ENCODE measurements at places on chromosomes 16 and 17.

DNA sequence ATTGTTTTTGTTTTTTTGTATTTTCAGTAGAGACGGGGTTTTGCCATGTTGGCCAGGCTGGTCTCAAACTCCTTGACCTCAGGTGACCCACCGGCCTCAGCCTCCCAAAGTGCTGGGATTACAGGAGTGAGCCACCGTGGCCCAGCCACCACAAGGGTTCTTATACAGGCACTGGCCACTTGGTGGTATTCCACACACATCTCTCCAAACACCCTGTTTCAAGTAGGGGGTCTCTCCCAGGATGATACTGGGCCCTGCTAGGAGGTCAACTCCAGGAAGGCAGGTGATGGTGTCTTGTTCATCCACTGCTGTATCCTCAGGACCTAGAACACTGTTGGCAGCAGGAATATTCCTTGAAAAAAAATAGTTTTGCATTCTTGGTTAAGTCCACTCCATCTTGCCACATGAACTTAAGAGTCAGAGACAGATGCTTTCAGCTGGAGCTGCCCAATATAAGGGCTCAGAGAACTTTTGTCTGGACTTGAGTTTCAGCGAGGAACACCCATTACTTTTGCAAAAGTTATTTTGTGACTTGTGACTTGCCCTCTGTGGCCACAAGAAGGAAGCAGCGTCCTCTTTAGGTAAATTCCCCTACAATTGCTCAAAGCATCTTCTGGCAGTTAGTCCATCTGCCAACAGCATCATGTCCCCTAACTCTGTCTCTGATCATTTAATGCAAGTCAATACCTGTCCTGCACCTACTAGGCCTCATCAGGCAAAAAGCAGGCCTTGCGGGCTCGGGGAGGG is 7.4 kb upstream of the EEF2K start:
- no peak for DNase-seq

DNA sequence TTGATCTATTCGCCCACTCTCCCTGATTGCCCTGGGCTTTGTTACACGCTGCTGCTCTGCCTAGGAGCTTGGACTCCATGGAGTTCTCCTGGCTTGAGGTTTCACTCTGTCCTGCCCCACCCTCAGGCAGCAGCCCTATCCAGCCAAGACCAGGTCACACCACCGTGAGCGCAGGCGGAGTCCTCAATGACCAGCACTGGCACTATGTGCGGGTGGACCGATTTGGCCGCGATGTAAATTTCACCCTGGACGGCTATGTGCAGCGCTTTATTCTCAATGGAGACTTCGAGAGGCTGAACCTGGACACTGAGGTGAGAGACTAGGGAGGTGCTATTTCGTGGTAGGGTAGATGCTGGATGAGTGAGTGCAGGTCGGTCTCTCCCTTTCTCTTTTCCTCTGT is 3.5 kb downstream of the CNTNAP1 start:
- no peak for DNase-seq

GRCh38 chr17:82844796-82845162 is 5.0 kb upstream of the ZNF750 start:
- no peak for DNase-seq

DNA sequence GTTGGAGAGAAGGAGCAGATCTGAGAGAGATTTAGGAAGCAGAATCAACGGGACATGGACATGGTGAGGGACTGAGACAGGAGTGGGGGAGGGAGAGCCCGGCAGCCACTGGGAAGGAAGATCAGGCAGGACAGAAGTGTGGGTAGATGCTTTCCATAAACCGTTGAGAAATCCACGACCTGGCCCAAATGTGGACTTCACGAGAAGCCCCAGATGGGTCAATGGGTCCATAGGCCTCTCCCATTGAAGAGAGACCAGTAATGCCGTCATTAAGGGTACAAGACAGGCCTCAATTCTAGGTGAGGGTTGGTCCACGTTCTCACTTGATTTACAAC is 530 bp upstream of the CCL22 start:
- DNase-seq, result no peak

DNA sequence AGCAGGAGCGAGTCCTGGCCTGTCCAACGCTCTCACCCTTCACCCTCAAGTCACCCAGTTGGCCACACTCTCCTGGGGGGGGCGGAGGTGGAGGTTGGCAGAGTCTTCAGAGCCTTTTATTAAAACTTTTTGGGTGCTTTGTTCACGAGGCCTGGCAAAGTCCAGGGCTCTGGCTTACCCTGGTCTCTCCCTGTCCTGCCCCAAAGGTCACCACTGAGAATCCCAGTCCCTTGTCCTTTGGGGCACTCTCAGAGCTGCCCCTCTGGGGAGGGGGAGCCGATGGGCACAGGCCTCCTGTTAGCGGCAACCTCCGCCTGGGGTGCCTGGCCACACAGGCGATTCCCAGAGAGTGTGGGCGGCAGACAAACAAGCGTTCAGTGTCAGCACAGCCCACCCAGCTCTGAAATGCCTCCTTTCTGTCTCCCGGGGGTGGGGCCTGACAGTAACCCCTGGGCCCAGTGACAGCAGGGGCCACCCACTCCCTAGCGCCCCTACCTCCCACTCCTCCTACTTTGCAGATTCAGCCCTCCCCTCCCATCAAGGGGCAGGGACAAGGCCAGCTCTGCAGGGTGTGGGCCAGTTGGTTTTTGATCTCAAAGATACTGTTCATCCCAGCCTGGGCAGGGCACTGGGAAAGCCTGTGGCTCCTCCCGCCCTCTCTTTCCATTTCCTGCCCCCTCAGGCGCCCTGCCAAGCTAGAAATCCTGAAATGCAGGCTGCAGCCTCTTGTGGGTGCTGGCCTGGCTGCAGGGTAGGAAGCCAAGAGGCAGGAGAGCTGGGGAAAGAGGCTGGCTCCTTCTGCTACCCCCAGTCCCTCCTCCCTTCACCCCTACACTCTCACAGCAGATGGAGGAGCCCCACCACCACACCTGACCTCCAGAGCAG is 36.6 kb upstream of the EMP2 start:
- peak; percentile 75 for DNase-seq

DNA sequence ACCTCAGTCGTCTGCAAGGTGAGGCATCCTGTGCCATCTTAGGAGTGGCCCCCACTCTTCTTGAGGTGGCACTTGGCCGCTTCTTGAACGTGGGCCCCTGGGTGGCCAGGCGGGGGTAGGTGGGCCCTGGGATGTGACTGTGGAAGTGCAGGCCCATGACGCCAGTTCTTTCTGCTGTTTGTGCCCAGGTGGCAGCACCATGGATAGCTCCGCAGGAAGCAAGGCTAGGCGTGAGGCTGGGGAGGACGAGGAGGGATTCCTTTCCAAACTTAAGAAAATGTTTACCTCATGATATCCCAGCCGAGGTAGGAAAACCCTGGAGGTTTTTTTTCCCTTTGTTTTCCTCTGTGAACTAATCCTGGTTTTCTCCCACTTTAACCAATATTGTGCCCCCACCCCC is 19.8 kb downstream of the NMRAL1 start:
- no peak for DNase-seq

DNA sequence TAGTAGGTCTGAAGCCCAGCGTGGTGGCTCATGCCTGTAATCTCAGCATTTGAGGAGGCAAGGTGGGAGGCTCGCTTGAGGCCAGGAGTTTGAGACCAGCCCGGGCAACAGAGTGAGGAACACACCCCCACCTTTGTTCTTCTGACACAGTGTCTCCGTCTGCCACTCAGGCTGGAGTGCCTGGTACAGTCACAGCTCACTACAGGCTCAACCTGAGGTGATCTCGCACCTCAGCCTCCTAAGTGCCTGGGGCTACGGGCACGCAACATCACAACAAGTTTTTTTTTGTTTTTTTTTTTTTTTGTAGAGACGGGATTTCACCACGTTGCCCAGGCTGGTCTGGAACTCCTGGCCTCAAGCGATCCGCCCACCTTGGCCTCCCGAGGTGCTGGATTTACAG is 6.7 kb upstream of the TLCD3A start:
- DNase-seq, result no peak

GRCh38 chr16:91484-91883 is 13.5 kb downstream of the MPG start:
- no peak for DNase-seq

DNA sequence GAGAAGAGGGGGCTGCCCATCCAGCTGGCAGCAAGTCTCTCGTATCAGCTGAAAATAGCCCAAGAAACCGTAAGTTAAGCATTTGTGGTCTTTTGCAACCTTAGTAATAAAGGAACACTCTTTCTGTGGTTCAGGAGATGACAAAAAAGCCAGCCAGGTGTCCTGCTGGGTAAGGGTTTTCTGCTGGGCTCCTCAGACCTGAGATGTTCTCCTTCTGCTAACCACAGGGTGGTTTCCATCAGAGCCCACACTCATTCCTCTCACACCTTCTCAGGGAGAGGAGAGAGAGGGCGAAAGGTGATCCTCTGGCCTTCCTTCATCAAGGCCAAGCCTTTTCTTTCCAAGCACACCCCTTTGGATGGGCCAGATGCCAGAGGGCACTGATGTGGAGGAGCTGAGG is 70.7 kb downstream of the TEX14 start:
- no peak for DNase-seq

- DNase-seq, result no peak
Measured at GRCh38 chr16:61820820-61821219, 215.4 kb downstream of the CDH8 start.

GRCh38 chr16:59540621-59541020 is 806.5 kb upstream of the GOT2 start:
- DNase-seq, result no peak

GRCh38 chr16:59887856-59888255 is 1153.7 kb upstream of the GOT2 start:
- DNase-seq, result no peak

DNA sequence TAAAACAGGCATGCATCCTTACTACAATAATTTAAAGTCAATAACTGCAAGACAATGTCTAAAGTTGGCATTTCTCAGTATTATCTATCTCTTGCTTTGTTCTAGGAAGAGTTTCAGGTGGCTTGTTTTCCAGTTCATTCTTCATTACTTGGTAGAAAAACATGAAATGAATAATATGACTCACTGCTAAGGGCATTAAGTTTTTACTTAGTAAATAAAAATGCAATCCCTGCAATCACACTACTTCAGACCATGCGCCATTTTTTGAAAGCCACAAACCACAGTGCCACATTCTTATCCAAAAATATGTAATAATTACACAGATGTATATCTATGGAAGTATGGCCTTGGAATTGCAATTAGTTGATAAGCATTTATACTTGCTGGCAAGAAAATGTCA is 55.4 kb downstream of the CREBBP start:
- DNase-seq, result no peak

DNA sequence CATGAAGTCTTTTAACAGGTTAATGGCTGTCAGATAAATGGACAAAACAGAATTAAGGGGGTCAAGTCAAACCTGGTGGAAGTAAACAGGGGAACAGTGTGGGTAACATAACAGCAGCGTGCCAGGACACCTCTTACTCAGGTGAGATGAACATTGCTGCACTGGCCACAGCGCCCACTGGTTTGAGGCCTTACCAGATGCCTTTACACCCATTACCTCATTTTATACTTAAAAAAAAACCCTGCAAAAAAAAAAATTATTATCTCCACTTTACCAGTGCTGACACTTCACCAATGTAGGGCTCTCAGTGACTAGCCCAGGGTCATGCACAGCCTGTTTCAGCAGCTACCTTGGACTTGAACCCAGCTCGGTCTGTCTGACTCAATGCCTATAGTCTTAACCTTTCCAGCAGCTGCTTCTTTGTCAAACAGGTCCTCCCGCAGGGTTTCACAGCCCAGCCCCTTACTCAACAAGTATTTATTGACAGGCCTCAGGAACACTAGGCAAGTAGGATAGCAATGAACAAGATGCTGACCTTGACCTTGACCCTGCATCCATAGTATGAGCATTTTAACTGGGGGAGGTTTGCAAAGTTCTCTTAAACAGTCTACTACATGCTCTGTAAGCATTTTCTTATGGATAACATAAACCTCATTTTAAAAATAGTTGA is 30.2 kb downstream of the CMTM3 start:
- no peak for DNase-seq

GRCh38 chr17:7443499-7444485 is 1.1 kb upstream of the CHRNB1 start:
- DNase-seq, result no peak

- no peak for DNase-seq
Measured at GRCh38 chr17:77827039-77827438, 131.5 kb upstream of the TNRC6C start.

GRCh38 chr17:31594416-31594815 is 202.9 kb downstream of the RAB11FIP4 start:
- DNase-seq, result no peak

DNA sequence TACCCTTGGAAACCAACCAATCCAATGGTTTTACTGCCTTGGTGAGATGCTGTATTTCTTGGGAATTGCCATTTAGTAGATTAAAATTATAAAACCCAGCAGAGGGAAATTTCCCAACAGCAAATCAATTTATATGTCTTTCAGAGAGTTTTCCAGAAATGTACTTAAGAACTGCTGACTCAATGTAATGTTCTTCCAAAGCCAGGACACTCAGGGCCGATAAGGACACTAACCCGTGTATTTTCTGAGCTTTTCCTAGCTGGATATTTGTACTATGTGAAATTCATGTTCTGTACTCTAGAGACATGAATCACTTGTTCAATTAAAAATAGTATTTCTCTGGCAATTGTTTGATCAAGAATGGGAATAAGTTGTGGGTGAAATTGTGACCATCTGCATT is 121.4 kb downstream of the KCNJ2 start:
- DNase-seq, result no peak

- no peak for DNase-seq
Measured at GRCh38 chr16:20867585-20867984, 32.6 kb downstream of the DCUN1D3 start.

DNA sequence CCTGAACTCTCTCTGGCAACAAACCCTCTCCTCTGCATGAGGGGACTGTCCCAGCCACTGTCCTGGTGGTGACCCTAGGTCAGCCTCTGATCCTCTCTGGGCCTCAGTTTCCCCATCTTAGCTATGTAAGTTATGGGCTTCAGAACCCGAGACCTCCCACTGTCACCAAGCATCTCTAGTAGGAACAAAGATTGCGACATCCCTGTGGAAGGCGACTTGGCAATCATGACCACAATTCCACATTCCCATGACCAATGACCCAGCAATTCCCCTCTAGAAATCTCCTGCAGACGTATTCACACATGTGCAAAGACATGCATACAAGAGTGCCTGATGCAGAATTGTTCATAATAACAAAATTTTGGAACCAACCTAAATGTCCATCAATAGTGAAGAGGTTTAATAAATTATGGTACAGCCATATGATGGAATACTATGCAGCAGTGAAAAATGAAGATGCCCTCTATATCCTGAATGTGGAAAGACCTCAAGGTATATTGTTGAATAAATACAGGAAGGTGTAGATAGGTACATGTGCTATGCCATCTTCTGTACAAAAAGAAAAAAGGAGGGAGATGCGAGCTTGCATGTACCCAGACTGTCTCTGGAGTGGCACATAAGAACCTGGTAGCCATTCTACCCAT is 21.2 kb downstream of the CNGB1 start:
- no peak for DNase-seq

GRCh38 chr16:69181-69580 is 3.2 kb downstream of the RHBDF1 start:
- no peak for DNase-seq

DNA sequence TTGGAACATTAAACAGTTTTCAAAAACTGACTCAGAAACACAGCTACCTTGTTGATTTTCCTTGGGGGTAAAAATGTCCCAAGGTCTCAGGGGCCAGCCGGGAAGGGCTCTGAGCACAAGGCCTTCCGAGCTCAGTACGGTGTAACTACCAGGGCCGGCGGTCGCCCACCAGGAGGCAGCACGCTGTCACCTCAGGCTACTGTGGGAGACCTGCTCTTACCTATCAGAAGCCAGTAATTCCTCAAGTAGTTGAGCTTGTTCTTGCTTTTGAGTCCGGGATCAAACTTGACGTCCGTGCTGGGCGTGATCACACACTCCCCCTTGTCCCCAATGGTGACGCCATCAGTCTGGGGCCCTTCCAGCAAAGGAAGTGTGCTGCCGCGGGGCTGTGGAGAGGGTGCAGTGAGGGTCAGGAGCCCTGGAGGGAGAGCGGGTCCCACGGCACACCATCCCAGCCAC is 43.4 kb upstream of the ICAM2 start:
- DNase-seq, result no peak

All from H4 (cell line).